Anterior cingulate cortex (tissue), 58 donors: ENCODE measurements at places on chromosomes 6 and 20.

GRCh38 chr6:5223309-5223708 lies 37.4 kb downstream of the LYRM4 start:
- DNase-seq: no peak

- no peak for DNase-seq
Observed at GRCh38 chr20:13756551-13756950, 28.2 kb downstream of the ESF1 start.

DNA sequence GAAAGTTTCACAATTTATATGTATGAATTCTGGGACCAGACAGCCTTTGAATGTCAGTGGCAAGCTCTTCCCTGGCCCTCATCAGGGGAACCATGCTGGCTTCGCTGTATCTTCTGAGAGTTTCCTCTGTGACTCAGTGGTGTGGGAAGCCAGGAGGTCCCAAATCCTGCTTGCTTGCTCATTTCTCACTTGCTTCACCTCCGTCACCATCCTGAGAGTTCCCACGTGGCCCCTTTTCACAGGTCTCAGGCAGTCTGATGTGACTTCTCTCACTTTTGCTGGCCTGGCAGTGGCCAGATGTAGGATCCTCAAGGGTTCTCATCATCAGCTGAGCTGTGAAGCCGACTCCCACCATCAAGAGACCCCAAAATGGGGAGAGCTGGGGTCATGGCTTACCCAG lies 28.4 kb upstream of the RIN2 start:
- DNase-seq: no peak

DNA sequence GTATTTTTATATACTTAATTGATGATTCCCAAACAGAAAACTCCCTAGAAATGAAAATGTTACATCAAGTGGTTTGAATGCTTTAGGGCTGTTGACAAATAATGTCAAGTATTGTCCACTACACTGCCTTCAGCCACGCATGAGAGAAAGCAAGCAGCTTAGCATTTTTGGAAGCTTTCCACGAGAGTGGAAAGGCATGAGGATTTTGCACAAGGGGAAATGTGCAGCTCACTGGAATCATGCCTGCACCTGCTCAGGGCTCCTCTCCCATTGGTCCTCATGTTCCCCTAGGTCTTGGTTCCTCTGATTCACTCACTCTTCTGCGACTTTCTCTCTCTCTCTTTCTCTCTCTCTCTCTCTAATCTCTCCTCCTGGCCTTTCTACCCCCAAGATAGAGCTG lies 439.5 kb upstream of the CDH4 start:
- DNase-seq: no peak

DNA sequence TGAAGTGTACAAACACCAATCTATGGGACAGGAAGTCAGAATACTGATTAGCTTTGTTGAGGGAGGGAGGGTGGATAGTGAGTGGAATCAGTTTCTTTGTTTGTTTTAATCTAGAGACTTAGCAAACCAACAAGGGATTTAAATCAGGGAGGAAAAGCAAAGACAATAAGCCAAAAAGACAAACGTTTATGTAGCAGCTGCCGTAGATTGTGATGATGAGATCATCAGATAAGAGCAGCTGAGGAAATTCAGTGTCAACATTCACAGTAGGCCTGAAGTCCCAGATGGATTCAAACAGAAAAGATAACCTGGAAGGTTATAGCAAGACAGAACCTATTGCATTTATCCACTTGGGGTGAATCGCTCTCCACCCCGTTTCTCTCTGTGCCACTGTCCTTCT lies 104.9 kb upstream of the SYNDIG1 start:
- no peak for DNase-seq

- no peak for DNase-seq
Observed at GRCh38 chr20:50655311-50655880, 35.9 kb downstream of the RIPOR3 start.

DNA sequence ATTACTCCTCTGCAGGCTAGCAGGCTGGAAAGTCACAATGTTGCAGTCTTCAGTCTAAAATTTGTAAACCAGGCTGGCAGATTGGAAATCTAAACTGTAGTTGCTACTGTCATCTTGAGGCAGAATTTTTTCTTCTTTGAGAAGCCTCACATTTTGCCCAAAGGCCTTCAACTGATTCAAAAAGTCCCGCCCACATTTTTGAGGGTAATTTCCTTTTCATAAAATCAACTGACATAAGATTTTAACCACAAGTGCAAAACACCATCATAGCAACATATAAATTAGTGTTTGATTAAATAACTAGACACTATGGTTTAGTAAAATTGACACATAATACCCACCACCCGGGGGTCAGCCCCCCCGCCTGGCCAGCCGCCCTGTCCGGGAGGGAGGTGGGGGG lies 28.4 kb downstream of the HLA-C start:
- no peak for DNase-seq

DNA sequence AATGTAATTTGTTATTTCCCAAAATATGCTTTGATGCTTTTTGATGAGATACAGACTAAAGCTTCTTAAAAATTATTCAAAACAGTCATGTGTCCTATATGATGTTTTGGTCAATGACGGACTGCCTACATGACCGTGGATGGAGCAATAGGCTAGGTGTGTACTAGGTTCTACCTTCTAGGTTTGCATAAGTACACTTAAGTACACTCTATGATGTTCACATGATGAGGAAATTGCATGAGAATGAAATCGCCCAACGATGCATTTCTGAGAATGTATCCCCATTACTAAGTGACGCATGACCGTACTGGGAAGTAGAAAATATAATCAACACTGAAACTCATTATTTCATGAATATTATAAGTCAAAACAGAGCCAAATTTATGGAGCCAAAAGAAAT lies 151.3 kb upstream of the UST start:
- no peak for DNase-seq

DNA sequence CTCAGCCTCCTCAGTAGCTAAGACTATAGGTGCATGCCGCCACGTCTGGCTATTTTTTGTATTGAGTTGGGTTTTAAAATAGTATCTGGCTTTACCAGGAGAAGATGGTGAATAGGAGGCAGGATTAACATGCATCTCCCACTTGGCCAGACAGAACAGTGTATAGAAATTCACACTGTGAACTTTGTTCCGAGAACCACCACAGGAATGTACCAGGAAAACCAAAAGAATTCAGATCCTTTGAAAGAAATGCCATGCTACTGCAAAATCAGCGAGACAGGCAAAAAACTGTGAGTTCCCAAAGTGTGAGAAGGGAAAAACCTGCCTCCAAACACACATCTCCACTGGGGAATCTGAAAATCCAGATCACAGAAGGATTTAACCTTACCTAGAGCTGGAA lies 327.6 kb downstream of the NKAIN2 start:
- DNase-seq: no peak

DNA sequence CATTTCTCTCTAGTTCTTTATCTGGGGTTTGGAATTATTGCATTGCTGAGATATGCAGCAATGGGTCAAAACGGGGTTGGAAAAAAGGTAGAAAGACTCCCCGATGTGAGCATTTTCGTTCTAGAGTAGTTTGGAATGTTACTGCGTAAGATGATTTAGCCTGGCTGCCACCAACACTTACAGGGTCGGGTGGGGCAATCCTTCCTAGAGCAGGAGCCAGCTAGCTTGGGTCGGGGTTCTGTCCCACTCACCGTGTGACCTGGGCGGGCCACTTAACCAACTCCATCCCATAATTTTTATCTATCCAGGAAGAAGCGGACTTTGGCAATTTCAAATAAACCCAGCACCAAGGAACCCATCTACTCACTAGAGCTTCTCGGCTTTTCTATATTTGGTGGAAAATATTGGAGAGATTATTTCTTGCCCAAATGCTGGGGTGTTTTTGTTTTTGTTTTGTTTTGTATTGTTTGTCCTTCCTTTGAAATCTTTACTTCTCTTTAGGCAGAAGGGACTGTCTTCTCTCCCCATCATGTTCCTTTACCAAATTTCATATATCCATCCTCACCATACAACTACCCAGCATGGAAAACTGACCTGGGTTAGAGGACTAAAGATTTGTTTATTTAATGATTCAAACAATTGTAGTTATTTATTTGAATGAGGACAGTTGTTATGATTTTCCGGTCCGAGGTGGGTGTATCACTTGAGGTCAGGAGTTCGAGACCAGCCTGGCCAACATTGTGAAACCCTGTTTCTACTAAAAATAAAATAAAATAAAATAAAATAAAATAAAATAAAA lies 72.4 kb downstream of the GPX5 start:
- DNase-seq: no peak

DNA sequence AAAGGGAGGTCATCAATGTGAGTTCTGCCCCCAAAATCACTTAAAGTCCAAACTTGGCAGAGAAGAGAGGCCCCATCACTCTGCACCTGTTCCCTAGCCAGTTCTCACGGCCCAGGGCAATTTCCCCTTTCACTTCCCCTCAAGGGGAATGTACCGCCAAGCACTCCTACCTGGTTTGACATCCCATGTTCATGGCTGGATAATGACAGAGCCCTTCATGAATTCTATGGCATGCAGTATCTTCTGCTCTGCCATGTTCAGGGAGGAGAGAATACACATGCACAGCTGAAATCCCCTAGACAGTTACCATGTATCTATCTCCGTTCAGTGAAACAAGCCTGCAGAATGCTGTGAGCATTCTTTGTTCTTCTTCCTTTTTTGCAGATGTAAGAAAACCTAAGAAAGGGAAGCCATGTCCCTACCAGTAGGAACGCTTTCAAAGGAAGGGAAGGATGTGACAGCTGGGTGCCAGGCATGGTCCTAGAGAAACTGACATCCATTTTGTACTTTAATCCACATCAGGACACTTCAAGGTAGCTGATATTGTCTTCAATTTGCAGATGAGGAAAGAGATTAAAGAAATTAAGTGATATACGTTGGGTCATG lies 79.8 kb upstream of the ARID1B start:
- DNase-seq: no peak

DNA sequence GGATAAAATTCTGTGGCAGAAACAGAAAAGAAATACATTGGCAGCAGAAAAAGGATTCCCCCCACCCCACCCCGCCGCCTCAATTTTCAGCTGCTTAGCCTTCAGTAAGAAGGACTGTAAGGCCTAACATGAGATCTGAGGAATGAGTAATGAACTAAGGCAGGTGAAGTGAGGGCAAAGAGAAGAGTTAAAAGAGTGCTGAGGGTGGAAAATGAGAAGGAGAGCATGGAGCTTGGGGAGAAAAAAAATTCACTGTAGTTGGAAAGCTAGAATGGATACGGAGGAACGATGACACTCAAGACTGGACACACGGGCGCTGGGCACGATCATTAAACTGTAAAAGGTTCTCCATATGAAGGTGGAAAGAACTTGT lies 14.6 kb downstream of the POM121L2 start:
- DNase-seq: no peak

DNA sequence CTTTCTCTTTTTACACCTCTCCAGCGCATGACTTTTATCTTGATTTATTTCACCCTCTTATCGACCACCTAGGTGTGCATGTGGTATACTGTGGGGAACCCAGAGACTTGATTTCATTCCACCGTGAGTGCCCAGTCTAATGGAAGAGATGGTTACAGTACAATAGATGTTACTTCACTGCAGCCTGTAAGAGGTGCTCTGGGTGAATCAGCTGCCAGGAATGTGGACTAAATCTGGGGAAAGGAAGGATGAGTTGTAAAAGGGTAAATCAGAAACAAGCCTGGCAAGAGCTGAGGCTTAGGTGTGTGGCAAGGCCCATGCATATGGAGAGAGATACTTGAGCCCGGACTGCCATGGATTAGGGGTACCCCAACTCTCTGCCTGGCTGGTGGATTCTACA lies 7.4 kb downstream of the STK35 start:
- DNase-seq: no peak

GRCh38 chr6:29758761-29759160 lies 35.5 kb downstream of the HLA-F start:
- no peak for DNase-seq
